GM13976 (cell line): ENCODE measurements at places on chromosomes 3 and 15.

DNA sequence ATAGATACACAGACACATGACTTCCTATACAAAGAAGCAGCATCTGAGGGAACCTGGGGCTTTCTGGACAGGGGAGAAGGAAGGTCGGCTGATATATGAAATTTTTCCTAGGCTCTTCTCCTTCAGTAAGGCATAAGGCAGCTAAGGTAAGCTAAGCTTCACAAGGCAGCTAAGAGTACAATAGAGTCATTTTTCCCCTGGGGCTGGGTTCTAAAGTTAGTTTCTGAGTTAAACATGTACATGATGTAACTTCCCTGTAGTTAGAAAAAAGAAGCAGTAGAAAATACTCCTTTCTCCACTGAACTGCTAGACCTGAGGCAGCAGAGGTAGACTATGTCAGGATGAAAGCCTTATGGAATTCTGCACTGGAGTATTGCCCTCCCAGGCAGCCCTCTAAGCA lies 109.6 kb downstream of the PLD1 start:
- no peak for DNase-seq

DNA sequence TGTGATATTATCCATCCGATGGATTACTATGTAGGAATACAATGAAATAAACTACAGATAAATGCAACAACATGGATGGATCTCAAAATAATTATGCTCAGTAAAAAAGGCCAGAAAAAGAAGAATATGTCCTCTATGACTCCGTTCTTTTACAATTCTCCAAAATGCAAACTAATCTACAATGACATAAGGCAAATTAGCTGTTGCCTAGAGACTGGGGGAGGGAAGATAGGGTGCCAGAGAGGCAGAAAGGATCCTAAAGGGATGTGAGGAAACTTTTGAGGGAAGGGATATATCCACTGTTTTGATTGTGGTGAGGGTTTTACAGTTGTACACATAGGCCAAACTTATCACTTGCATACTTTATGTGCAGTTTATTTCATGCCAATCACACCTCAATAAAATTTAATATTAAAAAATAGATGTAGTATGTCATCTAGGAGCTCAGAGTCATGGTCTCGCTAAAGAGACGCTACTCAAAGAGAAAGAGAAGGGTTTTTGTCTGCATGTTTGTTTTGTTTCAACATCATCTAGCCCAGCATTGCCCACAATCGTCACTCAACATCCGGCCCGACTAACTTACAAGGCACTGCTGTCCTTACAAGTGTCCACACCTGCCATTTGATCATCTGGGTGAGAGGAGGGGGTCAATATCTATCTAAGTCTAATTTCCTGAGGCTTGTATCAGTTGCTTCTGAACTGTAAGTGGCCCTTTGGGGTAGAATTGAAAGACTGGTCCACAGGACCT lies 29.5 kb downstream of the HES1 start:
- DNase-seq = no peak

DNA sequence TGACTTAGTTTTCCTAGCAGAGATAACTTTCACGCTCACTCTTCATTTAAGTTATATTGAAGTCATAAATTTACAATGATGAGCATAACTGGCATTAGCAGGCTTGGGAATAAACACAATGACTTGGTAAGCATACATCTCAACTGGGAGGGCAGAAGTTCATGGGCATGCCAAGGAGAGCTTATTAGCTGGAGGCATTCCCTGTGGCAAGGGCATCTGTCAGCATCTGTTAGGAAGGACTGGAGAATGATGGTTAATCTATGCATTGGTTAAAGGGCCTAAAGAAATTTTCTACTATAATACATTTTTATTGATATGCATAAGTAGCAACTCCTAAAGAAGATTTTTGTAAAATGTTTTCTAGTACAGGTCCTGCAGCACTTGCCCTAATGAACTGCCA lies 52.4 kb downstream of the NEK11 start:
- DNase-seq = no peak

- DNase-seq = no peak
Measured at GRCh38 chr3:115804200-115804599, 180.9 kb downstream of the GAP43 start.

DNA sequence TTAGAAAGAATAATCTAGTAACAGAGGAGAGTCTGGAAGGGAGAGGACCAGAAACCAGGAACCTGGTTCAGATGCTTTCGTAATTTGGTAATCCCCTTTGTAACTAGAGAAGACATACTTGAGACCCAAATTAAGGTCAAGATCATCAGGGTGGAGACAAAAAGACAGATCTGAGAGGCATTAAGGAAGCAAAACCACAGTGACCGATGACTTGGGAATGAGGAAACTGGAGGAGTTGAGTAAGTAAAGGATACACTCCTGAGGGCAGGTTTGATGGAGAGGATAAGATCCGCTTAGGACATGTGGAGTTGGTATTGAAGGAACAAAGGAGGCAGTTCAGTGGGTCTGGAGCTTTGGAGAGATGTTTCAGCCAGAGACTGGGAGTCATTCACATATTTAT lies 23.6 kb upstream of the BCL2A1 start:
- DNase-seq = no peak

DNA sequence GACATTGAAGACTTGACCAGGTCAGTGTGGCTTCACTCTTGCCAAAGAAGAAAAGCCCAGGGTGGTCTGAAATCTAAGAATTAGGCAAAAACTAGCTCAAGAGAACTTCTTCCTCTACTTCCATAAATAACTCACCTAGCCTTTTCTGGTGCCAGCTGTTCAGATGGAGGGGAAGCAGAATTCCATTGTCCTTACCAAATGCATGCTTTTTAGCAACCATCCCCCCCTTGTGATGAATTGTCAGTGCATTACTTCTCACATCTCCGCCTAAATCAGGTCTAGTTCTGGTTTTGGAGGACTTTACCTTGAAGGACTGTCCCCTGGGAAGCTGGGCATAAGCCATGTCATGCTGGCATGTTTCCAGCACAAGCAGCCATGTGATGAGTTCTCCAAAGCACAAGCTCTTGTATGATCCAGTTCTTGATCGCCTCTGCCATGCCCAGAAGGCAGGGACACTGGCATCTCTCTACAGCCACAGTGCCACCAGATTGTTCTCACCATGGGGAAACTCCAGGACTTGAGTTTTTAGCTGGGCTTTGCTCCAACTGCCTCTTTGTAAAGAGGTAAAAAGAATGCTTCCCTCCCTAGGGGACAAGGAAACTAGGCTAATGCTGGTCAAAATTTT lies 96.4 kb upstream of the IL12A start:
- DNase-seq = no peak

GRCh38 chr15:73051391-73051806 lies 864 bp upstream of the NEO1 start:
- no peak for DNase-seq

DNA sequence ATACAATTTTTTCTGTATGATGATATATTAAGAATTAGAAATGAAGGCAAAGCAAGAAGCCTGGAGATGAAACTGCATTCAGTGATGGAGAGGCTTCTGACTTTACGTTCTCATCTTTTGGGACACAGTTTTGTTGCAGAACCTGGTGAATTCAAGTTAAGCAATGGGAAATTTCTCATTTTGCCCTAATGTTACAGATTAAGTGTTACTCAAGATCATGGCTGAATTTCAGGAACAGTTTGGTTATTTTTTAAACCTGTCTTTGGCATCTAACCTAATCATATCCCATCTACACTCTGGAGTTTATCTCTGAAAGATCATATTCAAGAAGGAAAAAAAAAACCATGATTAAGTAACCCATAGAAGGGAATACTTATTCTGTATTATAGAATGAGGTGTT lies 6.0 kb downstream of the NIT2 start:
- no peak for DNase-seq

- no peak for DNase-seq
Measured at GRCh38 chr3:42850263-42850662, 25.4 kb downstream of the CYP8B1 start.

DNA sequence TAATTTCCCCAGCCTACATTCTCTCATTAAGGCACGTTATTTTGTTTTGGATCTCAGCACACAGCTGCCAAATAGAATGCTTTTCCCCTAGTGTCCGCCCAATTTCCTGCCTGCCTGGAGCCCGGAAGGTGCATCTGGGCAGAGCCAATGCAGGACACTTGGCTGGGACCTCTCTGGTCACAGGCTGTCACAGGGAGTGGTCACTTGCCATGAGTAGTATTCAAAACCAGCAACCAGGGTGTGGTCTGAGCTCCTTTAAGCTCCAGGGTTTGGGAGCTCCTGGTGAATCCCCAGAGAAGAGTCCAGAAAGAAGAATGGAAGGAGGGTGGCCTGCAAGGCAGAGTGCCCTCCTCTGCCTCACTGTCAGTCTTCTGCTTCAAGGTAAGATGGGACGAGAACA lies at the start of gene HTR3C:
TSS of gene HTR3C (plus strand) at position 281 of the 400 bp plus-strand sequence. CDS start at position 315, 34 bp downstream.
- no peak for DNase-seq

GRCh38 chr3:46659285-46659684 lies 34.2 kb downstream of the ALS2CL start:
- DNase-seq = no peak

DNA sequence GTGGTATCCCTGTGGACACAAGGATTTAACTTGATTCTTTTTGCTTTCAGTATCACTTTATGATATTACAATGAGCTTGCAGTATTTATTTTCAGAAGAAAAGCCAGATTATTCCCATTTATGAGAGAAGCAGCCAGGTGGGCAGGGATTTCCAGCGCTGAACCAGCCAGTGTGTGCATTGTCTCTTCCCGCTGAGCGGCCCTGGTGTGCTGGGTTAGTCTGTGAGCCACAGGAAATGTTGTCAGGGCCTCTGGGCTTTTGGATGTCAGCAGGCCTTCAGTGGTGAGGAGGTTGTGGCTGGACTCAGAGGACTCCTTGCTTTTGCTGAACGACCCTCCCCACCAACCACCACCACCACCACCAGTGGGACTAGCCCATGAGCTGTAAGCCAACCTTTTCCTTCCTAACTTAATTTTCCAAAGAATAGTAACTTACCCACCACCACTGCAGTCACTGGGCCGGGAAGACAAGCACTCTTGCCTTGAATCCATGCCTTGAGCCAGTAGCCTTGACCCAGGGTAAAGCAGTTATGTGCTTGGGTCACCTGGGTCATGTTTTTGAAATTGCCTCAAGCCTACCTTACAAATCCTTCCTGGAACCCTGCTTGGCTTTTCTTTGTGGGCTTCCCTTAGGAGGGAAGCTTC lies 33.1 kb downstream of the FLNB start:
- DNase-seq = no peak

DNA sequence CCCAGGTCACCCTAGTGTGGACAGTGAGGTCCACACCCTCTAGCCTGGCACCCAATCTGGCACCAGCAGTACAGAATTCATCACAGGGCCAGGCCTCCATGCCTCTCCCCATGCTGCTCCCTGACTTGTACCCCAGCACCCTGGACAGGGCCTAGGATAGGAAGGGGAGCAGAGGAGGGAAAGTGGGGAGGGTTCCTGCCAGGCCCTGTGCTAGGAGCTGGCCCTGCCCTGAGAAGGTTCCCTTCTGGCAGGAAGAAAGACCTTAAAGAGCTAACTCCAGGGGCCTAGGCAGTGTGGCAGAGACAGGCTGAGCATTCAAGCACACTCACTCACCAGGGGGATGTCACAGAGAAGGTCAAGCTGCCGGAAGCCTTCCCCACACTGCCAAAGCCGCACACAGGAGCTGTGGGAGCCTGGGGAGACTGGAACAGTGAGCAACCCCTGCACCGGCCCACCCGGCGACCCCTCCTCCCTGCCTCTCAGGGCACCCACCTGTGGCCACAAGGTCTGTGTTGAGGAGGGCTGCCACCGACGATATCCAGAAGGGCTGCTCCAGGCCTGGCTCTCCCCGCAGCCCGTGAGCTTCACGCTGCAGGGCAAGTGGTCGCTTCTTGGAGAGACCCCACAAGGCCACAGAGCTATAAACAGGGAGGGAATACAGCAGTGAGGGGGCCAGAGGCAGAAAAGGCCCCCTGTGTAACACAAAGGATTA lies 7.4 kb downstream of the RRP9 start:
- no peak for DNase-seq

- DNase-seq = no peak
Measured at GRCh38 chr3:114504941-114505628, 211.3 kb downstream of the TIGIT start.

- DNase-seq = no peak
Measured at GRCh38 chr15:59741274-59741906, 52.3 kb upstream of the BNIP2 start.

DNA sequence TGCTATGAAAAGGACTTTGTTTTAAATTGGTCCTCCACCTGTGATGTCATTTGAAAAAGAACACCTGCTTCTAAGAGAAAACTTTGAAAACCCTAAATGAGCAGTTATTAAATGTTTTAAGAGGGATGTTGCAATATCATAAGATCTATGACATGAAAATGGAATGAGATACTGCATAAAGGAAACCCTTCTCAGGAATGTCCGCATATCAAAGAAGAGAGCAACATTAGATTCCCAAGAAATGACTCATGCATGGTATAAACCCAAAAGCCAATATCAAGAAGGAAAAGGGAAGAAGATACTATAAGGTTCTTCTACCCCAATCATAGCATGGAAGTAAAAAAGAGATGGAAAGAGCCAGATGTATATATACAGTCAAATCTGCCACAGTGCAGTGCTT lies 627.5 kb upstream of the LMCD1 start:
- no peak for DNase-seq

DNA sequence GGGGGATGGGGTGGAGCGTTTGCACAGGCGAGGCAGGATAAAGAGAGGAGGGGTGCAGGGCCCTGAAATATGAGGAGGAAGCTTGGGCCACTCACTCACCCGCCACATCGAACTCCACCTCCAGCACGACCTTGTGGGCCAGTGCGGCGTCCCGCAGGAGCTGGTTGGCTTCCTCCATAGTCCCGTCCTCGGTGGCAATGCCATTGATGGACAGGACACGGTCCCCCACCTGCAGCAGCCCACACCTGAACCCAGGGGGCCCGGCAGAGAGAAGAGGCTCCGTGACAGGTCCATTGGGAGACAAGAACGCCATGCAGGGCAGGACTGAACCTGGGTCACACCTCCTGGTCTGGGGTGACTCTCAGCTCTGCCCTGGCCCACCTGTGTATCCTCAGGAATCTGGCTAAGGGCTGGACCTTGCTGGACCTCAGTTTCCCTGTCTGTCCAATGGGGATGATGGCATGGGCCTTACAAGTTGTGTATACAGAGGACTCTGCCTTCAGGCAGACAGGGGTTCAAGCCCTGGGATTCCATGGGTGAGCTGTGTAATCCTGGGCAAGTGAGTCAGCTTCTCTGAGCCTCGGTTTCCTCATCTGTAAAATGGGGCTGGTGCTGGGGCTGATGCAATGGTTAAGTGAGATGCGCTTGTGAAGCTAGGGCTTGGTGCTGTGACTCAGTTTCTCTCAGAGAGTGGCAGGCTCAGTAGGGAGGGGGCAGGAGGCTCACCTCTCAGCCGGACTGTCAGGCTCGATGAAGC lies 26.4 kb downstream of the GRIP2 start:
- no peak for DNase-seq
